Kidney (tissue), 22 donors: ENCODE measurements at places on chromosomes 1 and 21. TPM values are rescaled to one million over a fixed set of nuclear protein-coding genes. Genes with fewer than 3 reads are reported as not detected.

The NTNG1 gene
- 2.8 TPM for total RNA-seq

The NR5A2 gene
- 6.3 TPM for total RNA-seq

- H3K4me3 ChIP-seq: no peak overlapping the region
- peak; percentile 93 for DNase-seq
- no peaks in the 10 kb centered on the region for H3K36me3 ChIP-seq
- H3K27me3 ChIP-seq: no peaks in the 10 kb centered on the region
- no peaks in the 10 kb centered on the region for H3K4me1 ChIP-seq
- no peak overlapping the region for H3K27ac ChIP-seq
These were observed 234.1 kb upstream of the VAMP3 start for GRCh38 chr1:7536891-7537591.

GRCh38 chr21:33377221-33377920 lies 25.8 kb upstream of the IFNGR2 start:
- no peaks in the 10 kb centered on the region for H3K36me3 ChIP-seq
- no peak overlapping the region for H3K27ac ChIP-seq
- H3K4me3 ChIP-seq: no peak overlapping the region
- no peaks in the 10 kb centered on the region for H3K27me3 ChIP-seq
- no peaks in the 10 kb centered on the region for H3K4me1 ChIP-seq

- no peak overlapping the region for H3K4me3 ChIP-seq
- no peaks in the 10 kb centered on the region for H3K27me3 ChIP-seq
- no peak overlapping the region for H3K27ac ChIP-seq
These were observed 3.7 kb upstream of the FNDC7 start for GRCh38 chr1:108708691-108709660.

DNA sequence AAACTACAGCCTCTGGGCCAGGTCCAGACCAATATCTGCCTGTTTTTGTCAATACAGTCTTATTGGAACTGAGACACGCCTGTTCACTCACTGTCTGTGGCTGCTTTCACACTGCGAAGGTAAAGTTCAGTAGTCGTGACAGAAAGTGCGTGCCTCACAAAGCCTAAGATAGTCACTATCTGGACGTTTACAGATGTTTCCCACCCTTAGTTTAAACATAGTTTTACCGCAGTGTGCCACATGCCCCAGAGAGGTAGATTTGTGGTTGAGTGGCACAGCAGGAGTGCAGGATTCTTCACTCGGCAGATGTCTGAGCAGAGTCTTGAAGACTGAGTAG lies 61.9 kb downstream of the NFASC start:
- DNase-seq: no peak
- no peaks in the 10 kb centered on the region for H3K27me3 ChIP-seq
- H3K4me3 ChIP-seq: no peak overlapping the region
- H3K27ac ChIP-seq: no peak overlapping the region

DNA sequence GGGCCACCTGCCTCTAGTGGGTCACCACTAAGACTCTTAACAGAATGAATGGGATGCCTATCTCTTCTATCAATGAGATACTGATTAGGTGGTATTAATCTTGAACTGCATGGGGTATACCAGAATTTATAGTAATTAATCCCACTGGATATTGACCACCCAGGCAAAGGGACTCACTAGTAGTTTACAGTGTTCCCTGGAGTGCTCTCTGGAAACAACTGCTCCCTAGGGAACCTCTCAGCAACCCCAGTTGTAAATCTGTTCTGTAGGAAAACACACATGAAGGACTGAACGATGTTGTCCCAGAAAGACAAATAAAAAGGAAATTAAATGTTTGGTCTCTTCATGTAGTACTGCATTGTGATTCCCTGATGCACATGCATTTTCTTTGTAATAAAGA lies 430.5 kb downstream of the HLX start:
- H3K27me3 ChIP-seq: no peaks in the 10 kb centered on the region
- no peaks in the 10 kb centered on the region for H3K36me3 ChIP-seq
- no peaks in the 10 kb centered on the region for H3K4me1 ChIP-seq
- H3K4me3 ChIP-seq: no peak overlapping the region

DNA sequence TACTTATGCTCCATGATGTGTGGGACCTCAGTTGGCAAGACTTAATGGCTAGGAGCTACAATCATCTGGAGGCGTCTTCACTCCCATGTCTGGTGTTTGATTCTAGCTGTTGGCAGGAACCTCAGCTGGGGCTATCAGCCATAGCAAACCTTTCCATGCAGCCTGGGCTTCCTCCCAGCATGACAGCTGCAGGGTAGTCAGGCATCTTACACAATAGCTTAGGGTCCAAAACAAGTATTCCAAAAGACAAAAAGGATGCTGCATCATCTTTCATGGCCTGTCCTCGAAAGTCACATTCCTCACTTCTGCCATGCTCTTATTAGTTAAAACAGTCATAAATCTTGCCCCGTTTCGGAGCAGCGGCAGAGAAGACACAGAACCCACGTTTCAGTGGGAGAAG lies 90.9 kb downstream of the LRRC8C start:
- H3K4me1 ChIP-seq: no peaks in the 10 kb centered on the region
- no peak for DNase-seq
- no peaks in the 10 kb centered on the region for H3K36me3 ChIP-seq
- no peak overlapping the region for H3K4me3 ChIP-seq
- no peaks in the 10 kb centered on the region for H3K27me3 ChIP-seq

GRCh38 chr21:25561668-25562641 lies 45.3 kb downstream of the MRPL39 start:
- H3K27ac ChIP-seq: no peak overlapping the region
- H3K4me1 ChIP-seq: no peaks in the 10 kb centered on the region
- no peaks in the 10 kb centered on the region for H3K36me3 ChIP-seq
- peak overlapping the region; percentile 41 for H3K4me3 ChIP-seq

DNA sequence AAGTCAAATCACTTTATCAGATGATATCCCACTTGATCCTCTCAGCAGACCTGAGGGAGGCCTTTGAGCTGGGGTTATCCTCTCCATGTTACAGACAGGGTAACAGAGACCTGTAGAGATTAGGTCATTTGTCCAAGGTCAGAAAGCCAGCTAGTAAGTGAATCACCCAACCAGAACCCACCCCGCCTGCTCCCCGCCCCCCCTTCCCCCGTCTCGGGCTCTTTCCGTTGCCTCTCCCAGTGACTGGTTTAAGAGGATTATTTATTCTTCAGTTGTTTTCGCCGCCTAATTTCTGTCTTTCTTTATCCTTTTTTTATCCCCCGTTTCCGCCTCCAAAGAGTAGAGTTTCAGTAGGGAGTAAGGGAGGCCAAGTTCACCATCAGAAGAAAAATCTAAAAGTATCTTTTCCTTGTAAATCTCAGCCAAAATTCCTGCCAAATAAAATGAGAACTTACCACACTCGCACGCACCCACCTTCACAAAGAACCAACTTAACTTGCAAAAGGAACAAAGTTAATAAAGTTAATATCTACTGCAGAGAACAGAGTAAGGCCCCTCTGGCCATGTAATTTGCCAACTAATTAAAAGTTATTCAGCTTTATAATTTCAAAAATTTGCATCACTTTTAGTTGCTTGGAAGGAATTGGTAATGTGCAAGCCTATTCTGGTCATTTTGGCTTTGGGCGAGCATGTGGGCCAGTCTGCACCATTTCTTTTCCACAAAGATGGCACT lies 76.8 kb upstream of the TRABD2B start:
- peak overlapping the region; percentile 49 for H3K4me3 ChIP-seq
- no peaks in the 10 kb centered on the region for H3K36me3 ChIP-seq
- no peak for DNase-seq
- no peaks in the 10 kb centered on the region for H3K27me3 ChIP-seq
- peaks cover 47% of the 10 kb centered on the region for H3K4me1 ChIP-seq

GRCh38 chr1:175774921-175775320 lies 31.5 kb upstream of the TNR start:
- H3K27me3 ChIP-seq: no peaks in the 10 kb centered on the region
- no peak for DNase-seq
- no peaks in the 10 kb centered on the region for H3K36me3 ChIP-seq
- H3K4me1 ChIP-seq: no peaks in the 10 kb centered on the region

DNA sequence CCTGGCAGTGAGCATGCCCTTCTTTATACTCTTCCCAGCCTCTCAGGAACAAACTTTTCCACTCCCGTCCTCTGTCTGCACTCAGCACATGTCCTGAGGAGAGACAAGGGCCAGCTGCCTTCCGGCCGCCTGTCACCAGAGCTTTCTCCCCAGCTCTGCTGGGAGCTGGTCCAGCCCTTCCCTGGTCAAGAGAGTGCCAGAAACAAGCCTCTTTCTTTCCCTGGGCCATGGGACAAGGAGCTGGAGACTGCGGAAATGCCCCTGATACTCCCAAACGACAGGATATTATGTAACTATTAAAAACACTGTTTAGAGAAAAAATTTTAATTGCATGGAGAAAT lies 10.4 kb downstream of the LAMB3 start:
- H3K4me3 ChIP-seq: no peak overlapping the region
- no peaks in the 10 kb centered on the region for H3K27me3 ChIP-seq
- H3K4me1 ChIP-seq: peaks cover 7% of the 10 kb centered on the region
- H3K36me3 ChIP-seq: no peaks in the 10 kb centered on the region
- peak overlapping the region; percentile 64 for H3K27ac ChIP-seq

- no peaks in the 10 kb centered on the region for H3K36me3 ChIP-seq
- no peaks in the 10 kb centered on the region for H3K4me1 ChIP-seq
- DNase-seq: peak; percentile 81
These were observed 78.6 kb downstream of the HHAT start for GRCh38 chr1:210407207-210407886.

- no peaks in the 10 kb centered on the region for H3K36me3 ChIP-seq
- no peak for DNase-seq
- no peaks in the 10 kb centered on the region for H3K27me3 ChIP-seq
- H3K27ac ChIP-seq: peak overlapping the region; percentile 48
- no peak overlapping the region for H3K4me3 ChIP-seq
- peaks cover 7% of the 10 kb centered on the region for H3K4me1 ChIP-seq
These were observed 60.4 kb downstream of the ALG14 start for GRCh38 chr1:95012389-95012788.

- H3K36me3 ChIP-seq: peaks cover 29% of the 10 kb centered on the region
- H3K27me3 ChIP-seq: no peaks in the 10 kb centered on the region
- peaks cover 16% of the 10 kb centered on the region for H3K4me1 ChIP-seq
- no peak overlapping the region for H3K4me3 ChIP-seq
These were observed 3.0 kb downstream of the GLUL start for GRCh38 chr1:182388392-182389134.
